CD8-positive, alpha-beta T cell (primary cell): ENCODE measurements at places on chromosomes 2 and 18.

DNA sequence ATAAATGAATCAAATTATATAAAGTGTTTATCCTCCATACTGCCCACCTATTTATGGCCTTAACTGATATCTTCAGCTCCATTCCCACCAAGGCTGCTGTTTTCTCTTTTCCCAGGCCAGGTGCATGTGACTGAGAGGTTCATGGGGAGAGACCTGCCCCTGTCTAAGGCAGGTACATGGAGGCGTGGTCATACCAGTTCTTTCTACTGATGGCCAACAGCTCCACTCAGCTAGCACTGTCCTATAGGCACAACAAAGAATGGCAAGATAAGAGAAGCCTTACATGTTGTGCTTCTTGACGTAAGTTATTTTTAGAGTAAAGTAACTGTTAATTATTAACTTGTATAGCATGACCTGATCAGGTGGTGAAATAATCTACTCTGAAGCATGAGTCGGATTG, 16.8 kb downstream of the AKAIN1 start:
- no peak for DNase-seq

DNA sequence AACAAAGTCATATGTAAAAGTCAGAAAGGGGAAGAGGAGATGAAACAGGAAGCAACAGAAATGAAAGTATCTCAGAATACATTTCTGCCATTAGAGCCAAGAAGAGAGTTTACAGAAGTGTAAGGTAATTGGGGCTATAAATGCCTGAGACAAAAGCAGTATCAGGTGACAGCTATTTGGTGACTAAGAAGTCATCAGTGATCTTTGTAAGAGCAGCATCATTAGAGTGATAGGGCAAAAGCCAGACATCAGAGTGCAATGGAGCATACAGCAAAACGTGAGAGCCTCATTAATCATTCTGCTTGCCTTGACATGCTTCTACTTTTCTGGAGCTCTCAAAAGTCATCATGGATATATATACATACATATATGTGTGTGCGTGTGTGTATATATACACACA, 804.7 kb upstream of the PIK3C3 start:
- DNase-seq, result no peak

DNA sequence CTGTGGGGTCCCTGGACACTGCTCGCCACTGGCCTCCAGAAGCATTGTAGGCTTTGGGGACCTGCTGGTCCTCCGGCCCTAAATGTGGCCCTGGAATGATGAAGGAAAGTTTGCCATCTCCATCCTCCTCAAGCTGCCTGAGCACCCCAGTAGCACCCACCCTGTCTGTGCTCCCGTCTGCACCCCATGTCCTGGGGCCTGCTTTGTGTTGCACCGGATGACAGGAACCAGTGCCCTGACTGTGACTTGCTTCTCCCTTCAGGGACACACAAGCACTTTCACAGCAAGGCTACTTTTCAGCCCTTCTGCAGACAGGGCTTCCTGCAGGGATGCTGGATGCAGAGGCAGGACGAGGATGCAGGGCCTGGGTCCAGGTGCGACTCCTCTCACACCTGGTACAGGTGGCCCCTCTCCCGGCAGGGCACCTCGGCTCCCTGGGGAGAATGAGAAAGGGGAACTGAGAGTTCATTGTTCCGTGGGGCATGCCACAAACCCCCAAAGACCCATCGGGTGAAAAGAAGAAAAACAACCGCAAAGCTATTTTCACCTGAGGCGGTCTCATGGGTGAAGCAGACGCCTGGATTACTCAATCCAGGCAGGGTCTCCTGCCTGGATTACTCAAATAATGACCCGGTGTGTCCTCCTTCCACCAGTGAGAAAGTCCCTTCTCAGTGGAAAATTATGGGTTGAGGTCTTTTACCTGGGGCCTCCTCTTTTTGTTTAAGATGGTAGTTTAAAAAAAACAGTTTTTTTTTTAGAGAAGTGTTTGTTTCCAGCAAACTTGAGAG, 74.9 kb downstream of the LONRF2 start:
- peak; percentile 39 for DNase-seq

DNA sequence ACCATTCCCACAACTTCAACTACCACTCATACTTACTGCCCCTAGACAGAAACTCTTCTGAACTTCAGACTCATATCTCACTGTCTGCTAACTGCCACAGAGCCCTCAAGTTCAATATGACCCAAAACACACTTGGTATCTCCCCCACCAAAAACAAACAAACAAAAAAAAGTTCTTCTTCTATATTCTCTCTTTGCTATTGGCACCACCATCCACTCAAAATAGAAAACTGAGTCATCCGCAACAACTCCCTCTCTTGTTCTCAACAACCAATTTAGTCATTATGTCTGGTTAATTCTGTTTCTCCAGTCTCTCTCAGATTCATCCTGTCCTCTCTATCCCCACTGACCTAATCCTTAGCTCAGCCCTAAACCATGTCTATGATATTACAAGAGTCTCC, 7.2 kb upstream of the DCTN1 start:
- no peak for DNase-seq

- no peak for DNase-seq
Observed at GRCh38 chr18:9629709-9630108, 15.3 kb upstream of the PPP4R1 start.

- no peak for DNase-seq
Observed at GRCh38 chr2:9795071-9795470, 48.2 kb upstream of the TAF1B start.
